K562 (cell line): ENCODE measurements at places on chromosomes 4 and X.

DNA sequence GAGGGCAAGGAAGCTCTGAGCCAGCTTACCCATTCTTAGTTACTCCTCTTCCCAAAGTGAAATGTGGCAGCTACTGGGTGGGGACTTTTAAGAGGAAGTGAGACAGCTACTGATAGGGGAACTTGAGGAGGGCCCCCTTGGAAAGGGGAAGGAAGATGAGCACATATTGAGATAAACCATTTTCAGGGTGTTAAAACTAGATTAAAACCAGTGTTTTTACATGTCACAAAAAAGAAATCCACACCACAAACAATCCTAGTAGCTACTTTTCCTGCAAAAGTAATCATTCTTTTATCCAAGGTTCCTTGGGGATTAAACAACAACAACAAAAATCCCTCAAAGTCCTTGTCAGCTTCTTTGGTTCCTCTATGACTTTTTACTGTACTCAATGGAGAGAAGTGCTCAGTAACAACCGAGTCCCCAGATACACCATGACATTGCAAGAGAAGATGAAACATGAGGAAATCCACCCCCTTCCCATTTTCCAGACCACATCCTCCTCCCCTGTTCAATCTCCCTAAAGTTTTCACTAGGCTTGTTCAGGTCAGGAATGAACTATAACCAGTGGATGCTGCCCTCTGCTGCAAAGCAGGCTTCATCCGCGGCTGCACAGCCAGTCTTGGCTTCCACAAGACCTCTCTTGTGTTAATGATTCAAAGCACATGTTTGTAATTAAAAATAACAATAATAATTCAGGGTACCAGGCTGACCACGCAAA, 113.5 kb upstream of the TMEM164 start:
- peak; percentile 63 for DNase-seq

DNA sequence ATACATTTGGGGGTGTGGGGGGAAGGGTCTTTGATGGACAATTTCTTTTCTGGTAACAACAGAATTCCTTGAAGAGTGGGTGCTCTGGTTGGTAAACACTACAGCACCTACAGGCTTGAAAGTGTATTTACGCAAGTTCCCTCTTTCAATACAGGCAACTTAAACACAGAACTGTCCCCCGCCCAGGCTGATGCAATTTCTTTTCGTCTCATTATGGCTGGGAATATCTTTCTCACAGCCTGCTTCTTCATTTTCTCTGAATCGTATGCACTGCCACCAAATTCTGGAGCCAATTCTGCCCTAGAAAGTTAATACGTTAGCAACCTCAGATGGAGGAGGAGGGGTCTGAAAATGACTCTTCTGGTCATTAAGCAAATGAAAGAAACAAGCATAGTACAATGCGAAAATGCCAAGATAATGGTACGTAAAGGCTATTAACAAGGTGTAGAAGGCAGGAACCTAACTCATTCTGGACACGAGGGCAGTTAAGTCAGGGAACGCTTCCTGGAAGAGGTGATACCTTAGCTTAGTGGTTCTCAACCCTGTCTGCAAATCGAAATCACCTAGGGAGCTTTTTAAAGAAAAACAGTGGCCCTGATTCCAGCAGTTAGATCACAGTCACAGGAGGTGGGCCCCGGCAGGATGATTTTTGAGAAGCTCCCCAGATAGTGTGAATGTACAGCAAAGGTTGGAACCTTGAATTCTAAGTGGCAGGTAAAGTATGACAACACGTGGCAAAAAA, 1.0 kb downstream of the AGA start:
- peak; percentile 27 for DNase-seq

- no peak for DNase-seq
These were observed 31.1 kb downstream of the CLDN22 start for GRCh38 chr4:183288955-183289354.

DNA sequence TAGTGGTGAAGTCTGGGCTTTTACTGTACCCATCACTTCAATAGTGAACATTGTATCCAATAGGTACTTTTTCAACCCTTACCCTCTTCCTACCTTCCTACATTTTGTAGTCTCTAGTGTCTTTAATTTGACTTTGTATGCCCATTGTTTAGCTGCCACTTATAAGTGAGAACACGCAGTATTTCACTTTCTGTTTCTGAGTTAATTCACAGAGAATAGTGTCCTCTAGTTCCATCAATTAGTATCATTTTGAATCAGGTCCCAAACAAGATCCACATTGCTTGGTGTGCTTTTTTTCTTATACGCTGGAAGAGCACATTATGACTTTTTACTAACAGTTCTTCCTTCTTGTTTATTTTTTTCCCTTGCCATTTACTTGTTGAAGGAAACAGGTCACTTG, 176.0 kb upstream of the WDFY3 start:
- no peak for DNase-seq

DNA sequence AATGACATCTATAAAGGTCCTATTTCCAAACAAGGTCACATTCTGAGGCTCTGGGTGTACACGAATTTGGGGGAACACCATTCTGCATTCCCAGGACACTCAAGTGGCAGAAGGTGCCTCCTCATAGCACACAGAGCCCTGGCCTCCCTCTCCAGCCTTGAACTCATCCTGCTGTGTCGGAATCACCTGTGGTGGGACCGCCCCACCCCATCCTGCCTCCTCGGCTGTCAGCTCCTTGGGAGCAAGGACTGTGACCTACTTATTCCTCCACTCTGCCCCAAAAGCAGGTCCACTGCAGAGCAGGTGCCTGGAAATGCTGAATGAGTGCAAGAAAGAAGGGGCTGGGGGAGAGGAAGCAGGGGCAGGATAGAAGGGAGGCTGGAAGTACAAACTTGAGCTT, 33.5 kb downstream of the HTRA3 start:
- no peak for DNase-seq

DNA sequence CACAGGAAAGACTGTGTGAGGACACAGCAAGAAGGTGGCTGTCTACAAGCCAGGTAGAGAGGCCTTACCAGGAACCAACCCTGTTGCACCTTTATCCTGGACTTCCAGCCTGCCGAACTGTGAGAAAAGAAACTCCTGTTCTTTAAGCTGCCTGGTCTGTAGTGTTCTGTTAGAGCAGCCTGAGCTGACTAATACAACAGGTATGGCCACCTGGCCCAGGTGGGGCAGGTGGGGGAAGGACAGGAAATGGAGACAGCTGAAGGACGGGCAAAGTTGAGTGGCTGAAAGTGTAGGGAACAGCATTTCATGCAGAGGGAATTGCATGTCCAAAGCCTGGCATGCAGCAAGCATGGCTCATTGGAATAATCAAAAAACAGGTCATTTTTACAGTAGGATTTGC, 35.1 kb downstream of the CYTL1 start:
- DNase-seq: no peak

DNA sequence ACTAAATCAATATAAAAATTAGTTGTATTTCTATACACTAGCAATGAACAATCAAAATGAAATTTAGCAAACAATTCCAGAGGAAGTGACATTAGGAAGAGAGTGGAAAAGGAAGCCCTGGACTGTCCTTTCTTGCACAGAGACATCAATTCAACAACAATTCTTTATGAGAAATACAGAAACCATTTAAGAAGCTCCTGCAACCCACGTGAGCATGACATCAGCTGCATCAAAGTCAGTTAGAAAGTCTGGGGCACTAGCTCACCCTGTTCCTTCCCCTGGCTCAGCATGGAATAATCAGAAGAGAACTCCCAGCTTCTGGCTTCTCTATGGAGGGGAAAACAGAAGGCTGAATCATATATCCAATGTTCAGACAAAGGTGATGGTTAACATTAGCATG, 48.6 kb upstream of the STARD8 start:
- DNase-seq: no peak

DNA sequence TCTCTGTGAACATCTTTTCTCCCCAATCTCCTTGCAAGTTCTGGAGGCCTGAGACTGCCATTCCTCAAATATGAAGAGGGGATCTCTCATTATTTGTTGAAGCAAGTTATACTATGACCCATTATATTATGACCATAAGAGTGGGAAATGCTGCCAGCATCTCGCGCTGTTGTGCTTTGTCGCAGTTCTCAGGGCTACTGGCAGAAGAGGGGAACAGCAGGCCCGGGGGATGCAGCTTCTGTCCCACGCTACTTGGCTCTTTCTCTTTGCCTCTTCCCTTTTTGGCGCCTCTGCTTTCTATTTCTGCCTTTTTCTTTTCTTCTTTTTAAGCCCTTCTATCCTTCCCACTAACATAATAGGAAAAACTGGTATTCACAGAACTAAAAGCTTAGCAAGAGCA, 64.2 kb downstream of the GEMIN8 start:
- no peak for DNase-seq

DNA sequence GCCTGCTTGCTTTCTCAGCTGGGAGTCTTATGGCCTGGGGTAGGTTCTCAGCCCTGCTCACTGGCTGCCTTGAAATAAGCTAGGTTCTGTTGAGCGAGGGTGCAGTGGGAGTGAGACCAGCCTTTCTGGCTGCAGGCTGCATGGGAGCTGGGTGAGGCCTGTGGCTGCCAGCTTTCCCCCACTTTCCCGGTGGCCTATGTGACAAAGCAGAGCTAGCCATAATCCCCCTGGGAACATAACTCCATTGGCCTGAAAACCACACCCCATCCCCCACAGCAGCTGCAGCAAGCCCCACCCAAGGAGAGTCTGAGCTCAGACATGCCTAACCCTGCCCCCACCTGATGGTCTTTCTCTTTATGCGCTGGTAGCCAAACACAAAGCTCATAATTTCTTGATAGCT, 118.9 kb downstream of the KLHL4 start:
- DNase-seq: peak; percentile 4

GRCh38 chr4:107876099-107876498, 51.4 kb downstream of the SGMS2 start:
- DNase-seq: no peak

GRCh38 chrX:38112566-38112965, 106.2 kb downstream of the SYTL5 start:
- no peak for DNase-seq

- no peak for DNase-seq
These were observed 43.7 kb upstream of the FAM9C start for GRCh38 chrX:13088156-13088487.

DNA sequence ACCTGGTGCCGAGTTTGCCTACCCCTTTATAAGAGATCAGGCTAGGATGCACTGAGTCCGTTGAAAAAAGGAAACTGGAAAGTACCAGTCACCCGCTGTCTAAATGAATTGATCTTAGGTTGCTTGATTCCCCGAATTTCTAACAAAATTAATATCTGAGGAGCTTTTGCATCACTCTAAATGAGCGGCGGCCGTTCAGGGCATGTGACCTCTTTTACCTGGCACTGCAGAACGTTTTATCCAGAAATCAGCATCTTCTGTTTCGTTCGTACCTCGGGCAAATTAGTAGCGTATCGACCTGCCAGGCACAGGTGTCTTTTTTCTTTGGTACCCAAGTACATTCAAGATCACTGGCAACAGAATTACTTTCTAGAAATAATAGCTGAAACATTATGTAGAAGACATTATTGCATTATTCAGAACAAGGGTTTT, 876 bp downstream of the KLHL2 start:
- no peak for DNase-seq

- no peak for DNase-seq
These were observed 80.9 kb downstream of the NKX6-1 start for GRCh38 chr4:84417997-84418709.

DNA sequence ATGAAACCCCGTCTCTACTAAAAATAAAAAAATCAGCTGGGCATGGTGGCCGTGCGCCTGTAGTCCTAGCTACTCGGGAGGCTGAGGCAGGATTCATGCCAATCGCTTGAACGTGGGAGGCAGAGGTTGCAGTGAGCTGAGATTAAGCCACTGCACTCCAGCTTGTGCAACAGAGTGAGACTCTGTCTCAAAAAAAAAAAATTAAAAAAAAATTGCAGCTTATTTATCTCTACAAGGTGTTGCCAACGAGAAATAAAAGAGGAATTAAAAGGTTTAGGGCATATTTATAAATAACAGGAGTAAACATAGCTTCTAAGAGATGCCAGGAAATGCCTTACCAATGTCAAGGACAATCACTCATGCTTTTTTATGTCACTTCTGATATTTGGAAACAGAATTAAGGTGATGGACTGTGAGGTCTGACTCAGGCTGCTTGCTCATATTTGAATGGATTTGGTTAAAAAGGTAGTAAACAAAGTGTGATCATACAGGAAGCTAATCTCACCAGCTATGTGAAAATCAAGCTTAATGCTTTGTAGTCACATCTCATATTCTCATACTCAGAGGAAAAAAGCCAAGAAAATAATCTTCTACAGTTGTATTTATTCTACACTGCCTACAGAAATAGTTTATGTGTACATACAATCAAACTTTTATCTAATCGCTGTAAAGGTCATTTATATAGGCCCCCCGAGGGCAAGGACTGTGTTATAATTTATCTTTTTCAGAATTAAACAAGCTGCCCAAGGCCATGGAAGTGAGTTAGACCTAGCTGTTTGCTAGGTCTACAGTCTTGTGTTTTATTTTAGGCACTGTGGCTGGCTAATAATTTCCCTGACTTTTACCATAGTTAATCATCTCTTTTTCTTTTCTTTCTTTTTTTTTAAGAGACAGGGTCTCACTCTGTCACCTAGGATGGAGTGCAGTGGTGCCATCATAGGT, 61.1 kb upstream of the RBMX start:
- no peak for DNase-seq

DNA sequence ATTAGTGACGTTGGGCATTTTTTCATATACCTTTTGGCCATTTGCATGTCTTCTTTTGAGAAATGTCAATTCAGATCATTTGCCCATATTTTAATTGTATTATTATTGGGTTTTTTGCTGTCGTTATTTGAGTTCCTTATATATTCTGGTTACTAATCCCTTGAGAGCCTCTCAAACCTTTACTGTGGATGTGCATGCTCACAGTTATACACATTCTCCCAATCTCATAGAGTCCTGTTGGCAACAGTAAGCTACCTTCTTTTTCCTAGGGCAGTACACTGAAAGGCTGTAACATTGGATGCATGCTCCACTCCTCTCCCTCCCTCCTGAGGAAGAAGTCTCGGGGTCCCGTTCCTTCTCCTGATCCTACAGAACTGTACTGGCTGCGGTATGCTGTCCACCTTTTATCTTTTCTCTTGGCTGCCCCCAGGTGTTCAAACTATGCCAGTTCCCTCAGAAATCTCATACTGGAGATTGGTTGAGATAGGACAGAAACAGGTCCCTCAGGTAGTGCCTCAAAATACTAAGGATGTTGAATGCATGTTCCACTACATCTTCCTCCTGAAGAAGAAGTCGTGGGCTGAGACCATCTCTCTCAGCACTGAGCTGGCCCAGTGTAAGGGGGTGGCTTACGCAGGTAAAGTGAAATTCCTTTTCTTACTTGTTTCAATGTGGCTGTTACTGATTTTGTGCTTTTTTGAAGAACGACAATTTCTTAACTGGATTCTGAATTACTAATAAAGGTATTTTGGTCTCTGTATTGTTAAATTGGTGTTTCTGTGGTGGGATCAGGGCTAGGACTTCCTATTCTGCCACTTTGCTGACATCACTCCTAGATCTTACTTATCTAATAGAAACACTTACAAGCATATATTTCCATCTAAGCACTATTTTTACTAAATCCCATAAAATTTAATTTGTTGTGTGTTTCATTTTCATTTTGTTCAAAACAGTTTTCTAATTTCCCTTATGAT, 145.4 kb upstream of the HUWE1 start:
- peak; percentile 22 for DNase-seq

DNA sequence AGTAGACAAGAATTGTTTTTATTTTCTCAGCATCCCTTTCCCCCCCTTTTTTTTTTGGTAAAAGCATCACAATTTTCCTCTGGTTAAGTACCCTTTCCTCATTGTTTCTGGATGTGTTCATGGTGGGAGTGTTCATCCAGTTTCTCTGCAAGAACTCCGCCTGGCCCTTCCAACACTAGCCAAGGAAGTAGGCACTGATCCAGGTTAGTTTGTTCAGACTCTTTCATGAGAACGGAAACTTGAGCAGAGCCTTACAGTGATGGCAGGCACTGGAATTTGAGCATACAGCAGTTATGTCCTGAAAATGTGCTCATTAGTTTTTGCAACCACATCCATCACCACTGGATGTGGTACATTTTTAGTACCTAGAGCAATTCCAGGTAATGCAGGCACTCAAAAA, 336.1 kb upstream of the BOD1L1 start:
- DNase-seq: no peak
